ENCODE measurements at places on chromosomes 11 and 22.

DNA sequence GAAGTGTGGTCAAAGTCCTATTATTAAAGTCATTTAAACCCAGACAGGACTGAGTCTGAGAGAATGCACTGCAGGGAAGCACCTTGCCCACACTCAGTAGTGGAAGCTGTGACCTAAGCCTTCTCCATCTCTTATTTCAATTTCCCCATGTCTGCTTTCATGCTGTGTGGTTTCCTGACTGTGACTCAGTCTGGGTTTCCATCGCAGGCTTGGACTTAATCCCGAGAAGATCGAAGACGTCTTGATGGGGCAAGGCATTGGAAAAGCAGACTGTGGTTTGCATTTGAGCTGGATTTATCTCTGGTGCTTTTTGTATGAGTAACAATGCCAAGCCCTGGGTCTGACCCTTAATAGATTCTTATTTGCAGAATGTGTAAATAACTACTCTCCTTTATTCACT, 238.9 kb downstream of the NTM start:
- DNase-seq = no peak

DNA sequence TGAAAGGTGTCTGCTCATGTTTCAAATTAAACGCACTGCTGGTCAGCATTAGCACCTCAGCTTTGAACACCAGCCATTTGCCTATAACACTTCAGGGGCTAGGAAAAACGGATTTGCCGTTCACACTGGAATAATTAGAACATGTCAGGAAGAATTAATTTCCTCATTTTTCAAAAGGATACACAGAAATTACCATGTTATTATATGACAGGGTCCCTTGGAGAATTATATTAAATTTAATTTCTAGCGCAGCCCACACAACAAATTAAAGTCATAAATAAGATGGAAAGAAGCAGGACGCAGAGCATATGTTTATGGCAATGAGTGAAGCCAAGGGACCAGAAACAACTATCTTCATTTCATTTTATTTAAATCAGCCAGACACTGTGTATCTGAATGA, 83.8 kb upstream of the SOX6 start:
- DNase-seq = no peak

- DNase-seq = no peak
Measured at GRCh38 chr11:64391839-64392238, 32.9 kb downstream of the RPS6KA4 start.

DNA sequence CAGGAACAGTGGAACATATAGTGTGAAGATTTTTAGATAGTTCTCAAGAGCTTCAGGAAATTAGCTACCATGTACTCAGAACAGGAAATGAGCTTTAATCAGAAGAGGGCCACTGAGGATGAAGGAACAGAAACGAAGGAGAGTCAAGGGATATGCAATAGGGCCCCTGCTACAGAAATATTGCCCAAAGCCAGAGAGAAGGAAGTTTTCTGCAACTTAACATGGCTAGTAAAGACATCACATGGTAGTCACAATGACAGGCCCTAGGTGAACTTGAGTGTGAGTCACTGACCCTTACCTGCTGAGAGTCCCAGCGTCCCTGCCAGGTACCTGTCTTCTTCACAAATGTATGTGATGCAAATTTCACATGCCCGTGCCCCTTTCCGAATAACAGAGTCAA, 25.2 kb upstream of the CARD16 start:
- no peak for DNase-seq

DNA sequence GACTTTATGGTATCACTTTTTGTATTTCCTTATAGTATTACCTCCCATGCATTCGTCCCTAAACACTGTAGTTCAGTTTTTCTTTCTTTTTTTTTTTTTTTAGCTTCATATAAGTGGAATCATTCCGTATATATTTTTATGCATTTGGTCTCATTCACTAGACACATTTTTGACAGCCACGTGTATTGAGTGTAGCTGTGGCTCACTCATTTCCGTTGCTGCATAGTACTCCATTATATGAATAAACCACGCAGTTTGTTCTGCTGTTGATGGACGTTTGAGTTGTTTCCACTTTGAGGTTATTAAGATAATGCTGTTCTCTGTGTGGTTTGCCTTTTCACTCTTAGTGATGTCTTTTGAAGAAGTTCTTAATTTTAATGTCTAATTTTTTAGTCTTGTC, 8.4 kb downstream of the APLP2 start:
- no peak for DNase-seq

Measured in activated naive CD4-positive, alpha-beta T cell treated with anti-CD3 and anti-CD28 coated beads for 36 hours (primary cell).